ENCODE measurements at places on chromosomes 1 and 21.

DNA sequence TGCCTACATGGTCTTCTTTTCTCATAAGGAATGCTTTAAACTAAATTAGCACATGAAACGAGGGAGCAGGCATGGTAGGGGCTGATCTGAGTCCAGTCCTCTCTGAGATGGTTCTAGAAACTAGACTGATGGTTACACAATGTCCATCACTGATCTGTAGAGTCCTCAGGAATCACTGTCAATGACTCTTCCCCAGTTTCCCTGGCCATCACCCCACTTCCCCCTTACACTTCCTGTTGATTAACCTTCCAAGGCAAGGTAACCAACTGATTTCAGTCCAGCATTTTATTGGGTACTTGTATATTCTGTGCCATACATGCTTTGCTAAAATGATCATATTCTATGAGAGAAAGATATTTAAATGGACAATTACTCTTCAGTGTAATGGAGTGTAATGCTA is 100.6 kb upstream of the ARTN start:
- DNase-seq: no peak

GRCh38 chr1:204756811-204757210 is 71.3 kb upstream of the LRRN2 start:
- DNase-seq: no peak

- no peak for DNase-seq
These were observed 32.3 kb upstream of the TARDBP start for GRCh38 chr1:10980094-10980577.

DNA sequence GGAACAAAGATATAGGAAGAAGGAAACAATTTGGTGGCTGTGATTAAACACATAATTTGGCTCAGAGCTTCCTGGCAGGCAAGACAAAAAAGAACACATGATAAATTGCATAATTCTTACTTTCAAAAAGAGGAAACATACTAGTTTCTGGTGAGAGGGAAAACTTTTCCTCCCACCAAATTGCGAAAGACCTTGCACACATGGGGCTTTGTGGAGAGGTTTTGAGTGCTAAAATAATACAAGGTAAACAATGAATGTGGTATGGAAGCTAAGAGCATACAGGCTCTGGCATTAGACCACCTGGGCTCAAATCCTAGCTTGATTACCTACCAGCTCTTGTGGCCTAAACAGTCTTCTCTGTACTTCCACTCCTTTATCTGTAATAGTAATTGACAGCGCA is 140.2 kb upstream of the HOOK1 start:
- DNase-seq: no peak

DNA sequence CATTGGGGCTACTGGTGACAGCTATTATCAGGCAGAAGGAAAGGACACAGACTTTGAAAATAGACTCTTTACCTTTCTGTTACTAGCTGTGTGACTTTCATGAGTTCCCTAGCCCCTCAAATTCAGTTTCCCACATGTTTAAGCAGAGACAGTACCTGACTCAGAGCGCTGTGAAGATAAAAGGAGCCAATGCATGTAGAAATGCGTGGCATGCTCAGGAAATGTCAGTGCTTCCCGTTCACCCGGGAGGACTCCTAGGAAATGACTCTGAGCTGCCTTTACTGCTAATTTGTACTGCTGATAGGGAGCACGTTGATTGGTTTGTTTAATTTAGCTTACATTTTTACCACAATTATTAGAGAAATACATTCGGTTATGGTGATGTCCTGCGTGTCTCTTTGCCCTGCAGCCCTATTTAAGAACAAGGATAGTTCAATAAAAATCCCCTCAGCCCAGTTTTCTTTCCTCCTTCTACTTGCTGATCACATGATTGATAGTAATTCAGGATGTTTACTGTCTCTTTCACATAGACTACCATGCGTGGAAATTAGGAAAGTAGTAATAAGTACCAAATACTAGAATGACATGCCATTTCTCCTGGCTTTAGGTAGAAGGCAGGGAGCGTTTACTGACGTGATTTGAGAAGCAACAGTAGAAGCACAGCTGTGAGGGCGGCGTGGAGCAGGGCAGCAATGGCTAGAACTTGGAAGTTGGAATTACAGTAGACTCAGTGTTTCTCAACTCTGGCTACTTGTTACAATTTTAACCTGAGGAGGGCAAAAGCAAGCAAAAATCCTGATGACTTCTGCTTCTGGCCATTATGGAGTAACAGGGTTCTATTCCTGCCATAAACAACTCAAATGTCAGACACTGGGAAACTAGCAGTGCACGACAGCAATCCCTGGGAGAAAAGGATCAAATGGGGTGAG is 15.9 kb downstream of the PDIK1L start:
- no peak for DNase-seq

GRCh38 chr21:42621819-42622177 is 31.6 kb upstream of the PDE9A start:
- peak; percentile 73 for DNase-seq

DNA sequence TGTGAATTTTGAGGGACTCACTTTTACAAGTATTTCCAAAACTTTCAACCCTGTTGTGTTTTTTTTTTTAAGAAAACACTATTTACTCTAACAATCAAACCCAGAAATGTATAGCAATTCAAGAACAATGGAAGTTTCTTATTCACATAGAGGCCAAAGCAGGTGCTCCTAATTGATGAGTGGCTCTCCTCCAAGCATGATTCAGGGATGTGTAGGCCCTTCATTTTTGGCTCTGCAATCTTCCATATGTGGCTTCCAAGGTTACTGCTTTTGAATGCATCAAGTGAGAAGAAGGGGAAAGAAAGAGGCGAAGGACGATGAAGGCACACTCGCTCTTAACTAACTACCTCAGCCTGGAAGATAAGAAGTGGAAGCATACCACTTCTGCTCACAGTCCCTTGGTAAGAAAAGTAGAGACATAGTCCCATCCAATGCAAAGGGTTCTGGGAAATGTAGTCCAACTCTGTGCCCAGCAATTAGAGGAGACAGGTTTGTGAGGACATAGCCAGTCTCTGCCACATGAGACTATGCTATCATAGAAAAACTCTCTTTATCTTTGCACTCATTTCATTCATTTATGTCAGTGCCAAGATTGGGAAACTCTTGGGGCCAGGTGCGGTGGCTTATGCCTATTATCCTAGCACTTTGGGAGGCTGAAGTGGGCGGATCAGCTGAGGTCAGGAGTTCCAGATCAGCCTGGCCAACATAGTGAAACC is 46.0 kb downstream of the OPTC start:
- DNase-seq: no peak

- no peak for DNase-seq
These were observed 22.2 kb downstream of the SLC25A33 start for GRCh38 chr1:9561429-9561828.

DNA sequence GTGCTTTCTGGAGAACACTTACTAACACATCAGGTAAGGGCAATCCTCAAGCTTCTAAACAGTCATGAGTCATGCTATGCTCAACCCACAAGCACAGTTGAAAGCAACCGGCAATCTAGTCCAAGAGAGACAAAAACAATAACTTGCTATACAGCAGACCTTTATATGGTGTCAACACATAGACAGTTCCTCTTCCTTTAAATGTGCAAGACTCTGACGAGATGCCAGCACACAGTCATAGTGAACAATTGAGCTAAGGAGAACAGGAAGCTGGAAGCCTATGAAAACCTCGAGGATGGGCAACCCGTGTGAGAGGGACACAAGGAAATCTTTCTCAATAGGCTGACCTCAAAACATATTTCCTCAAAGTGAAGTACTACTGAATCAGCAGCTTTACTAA is 5.3 kb downstream of the ADIPOR1 start:
- DNase-seq: no peak

DNA sequence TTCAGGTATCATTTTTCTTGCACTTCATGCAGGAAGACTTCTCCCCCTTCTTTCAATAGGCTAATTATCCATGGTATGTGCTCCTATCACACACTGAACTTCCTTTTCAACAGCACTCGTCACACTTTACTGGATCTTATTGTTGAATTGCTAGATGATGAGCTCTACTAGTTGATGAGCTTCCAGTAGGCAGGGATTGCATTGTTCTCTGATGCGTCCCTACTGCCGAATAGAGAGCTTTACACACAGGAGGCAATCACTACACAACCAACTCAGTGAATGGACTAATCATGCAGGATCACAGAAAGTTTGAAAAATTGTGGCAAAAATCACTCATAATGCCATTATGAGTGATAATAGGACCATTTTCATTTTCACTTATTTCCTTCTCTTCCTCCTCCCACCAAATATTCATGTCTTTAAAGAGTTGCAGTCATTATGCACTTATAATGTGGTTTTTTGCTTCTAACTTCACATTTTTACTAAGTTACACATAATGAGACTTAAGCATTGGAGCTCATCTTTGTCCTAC is 128.1 kb upstream of the ZNF648 start:
- no peak for DNase-seq

- no peak for DNase-seq
These were observed 92.9 kb upstream of the NEGR1 start for GRCh38 chr1:72375226-72375625.

DNA sequence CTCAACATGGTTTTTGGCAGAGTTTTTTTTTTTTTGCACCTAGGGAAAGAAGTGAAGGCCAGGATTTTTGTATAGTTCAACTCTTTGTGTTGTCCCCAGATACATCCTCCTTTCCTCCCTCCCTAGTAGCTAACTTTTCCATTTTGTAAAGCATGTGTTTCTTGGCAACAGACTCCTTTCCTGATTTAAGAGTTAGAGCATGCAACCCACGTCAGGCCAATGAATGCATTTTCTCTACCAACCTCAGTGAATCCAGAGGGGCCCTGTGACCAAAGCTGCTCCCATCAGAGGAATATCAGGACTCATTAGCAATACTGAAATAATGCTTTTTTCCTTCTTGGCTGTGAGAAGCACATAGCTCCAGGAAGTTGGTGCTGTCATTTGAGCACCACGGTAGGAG is 287.2 kb downstream of the LMO4 start:
- DNase-seq: no peak

GRCh38 chr1:207669528-207670009 is 24.6 kb downstream of the CR1L start:
- DNase-seq: no peak

DNA sequence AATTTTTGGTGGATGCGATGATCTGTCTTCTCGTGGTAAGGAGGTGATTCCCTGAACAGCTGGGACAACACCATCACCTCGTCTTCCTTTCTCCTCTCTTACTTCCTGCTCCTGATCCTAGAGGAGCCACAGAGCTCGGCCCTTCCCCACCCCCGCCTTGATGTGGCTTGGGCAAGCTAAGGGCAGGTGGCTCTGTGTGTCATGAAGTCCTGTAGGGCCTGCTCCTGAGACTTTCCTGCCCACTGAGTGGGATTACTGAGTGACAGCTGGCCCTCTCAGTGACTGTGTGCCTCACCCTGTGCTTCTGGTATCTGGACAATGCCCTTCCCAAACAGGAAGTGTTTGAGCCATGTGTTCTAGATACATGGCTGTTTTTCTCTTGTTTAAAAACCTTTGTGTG is 153.0 kb downstream of the KCNJ6 start:
- DNase-seq: no peak

DNA sequence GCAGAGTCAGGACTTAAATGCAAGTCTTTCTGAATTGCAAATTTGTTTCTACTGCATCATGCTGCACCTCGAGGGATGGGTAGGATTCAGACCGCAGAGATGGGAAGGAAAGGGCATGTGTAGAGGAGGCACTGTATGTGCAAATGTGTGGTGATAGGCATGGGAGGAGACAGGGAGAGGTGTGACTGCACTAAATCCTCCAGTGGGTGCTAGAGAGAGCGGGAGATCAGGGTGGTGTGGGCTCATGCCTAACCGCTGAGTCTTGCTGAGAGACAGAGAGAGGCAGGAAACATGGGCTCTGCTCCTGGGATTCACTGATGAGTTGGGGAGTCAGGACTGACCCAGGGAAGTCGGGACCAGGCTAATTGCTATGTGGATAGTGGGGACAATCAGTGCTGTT is 61.1 kb downstream of the PTPRU start:
- DNase-seq: no peak

- DNase-seq: no peak
These were observed 149.9 kb upstream of the IGSF21 start for GRCh38 chr1:17957588-17958267.

DNA sequence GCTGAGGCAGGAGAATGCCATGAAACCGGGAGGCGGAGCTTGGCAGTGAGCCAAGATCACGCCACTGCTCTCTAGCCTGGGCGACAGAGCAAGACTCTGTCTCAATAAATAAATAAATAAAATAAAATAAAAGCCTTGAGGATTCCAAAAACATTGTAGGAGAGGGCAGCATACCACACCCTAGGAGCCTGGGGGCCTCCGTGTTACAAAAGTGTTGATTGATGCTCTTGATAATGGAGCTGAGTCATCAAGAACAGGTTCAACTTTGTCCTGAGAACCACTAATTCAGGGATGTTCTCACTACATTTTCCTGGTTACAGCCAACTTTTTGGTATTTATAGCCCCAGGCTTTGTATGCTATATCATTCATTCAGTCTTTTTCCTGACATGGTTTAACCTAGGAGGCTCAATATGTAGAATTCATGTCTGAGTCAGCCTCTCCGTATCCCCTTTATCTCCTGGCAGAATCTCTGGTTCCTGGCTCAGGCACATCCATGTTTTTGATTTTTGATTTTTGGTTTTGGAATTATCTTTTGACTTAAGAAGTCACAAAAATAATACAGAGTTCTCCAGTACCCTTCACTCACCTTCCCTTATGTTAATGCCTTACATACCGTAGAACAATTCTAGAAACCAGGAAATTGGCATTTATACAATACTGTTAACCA is 69.4 kb downstream of the LRRC8D start:
- no peak for DNase-seq

- peak; percentile 34 for DNase-seq
These were observed 1.7 kb downstream of the TSPEAR start for GRCh38 chr21:44709426-44710293.

DNA sequence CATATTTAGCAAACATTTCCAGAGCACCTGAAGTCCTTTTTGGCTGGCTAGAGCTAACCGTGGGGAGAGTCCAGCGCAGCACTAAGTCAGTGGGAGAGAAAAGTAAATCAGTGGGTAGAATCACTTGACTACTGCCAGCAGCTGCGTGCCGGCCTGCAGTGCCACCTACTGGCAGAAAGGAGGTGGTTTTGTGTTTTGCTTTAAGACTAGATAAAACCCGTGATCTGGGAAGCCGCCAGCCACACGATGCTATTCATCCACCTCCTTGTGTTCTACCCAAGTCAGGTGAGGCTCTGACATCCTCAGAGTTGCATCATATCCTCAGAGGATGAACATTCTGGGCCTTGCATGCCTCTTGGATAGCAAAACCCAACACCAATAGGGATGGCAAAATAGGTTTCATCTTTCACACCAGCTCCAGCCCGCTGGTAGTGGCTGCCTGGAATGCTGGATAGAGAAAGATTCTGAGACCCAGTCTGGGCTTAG is 14.1 kb upstream of the HEYL start:
- DNase-seq: peak; percentile 78

GRCh38 chr1:34753163-34753562 is 1.7 kb upstream of the GJB5 start:
- no peak for DNase-seq
